Amniotic epithelial cell (primary cell): ENCODE measurements at places on chromosomes 4 and X.

GRCh38 chr4:79164907-79165610 is 160.8 kb downstream of the NAA11 start:
- no peak for DNase-seq

- DNase-seq = peak; percentile 86
These were observed 48.7 kb downstream of the HTT start for GRCh38 chr4:3123181-3123671.

DNA sequence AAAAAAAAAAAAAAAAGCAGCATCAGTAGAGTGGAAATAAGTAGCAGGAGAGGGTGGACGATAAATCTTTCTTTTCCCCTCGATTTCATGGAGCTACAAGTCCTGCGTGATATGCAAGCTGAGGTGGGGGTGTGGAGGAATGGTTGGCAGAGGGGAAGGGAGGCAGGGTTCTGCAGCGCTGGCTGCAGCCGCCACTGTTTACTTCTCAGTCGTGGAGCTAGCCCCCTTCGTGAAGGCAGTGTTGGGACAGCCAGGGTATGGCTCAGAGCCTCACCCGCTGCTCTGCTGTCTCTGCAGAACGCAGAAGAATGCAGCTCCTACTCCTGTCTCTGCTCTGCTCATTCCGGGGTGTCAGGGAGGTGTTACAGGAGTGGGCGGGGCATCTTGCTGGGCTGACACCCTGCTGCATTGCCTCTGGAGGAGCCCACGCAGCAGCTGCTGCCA is 140.6 kb downstream of the GPM6A start:
- DNase-seq = no peak

DNA sequence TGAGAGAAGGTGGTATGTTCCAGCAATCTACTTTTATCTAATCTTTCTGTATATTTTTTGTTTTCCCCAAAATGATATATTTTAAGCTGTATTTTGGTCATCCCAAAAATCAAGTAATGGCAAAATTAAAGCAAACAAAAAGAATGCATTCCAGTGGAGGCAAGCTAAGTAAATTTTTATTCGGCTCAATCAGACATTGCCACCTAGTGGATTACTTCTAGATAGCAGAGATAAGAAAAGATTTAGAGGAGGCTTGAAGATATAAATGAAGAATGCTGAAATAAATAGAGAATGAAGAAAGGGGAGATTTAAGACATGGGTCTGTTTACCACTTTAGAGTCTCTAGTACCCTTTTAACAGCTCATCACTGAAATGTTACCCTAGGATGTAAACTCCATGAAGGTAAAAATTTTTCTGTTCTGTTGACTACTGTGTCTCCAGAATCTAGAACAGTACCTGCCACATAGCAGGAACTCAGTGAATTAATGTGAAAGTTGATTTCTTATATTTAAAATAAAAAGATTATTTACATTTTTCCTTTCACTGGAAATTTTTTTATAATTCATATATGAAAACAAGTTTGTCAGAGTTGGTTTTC is 110.9 kb upstream of the ANK2 start:
- peak; percentile 49 for DNase-seq

GRCh38 chrX:112513154-112513553 is 166.6 kb downstream of the LHFPL1 start:
- DNase-seq = no peak

- no peak for DNase-seq
These were observed 313.7 kb downstream of the ARHGAP24 start for GRCh38 chr4:85788604-85789003.

GRCh38 chr4:186953599-186954260 is 230.1 kb upstream of the FAT1 start:
- no peak for DNase-seq
